ENCODE measurements at places on chromosomes 4 and X. TPM values are rescaled to one million over a fixed set of nuclear protein-coding genes. Genes with fewer than 3 reads are reported as not detected.

GRCh38 chrX:7586126-7586525 is 256.8 kb upstream of the VCX start:
- no peak for DNase-seq

DNA sequence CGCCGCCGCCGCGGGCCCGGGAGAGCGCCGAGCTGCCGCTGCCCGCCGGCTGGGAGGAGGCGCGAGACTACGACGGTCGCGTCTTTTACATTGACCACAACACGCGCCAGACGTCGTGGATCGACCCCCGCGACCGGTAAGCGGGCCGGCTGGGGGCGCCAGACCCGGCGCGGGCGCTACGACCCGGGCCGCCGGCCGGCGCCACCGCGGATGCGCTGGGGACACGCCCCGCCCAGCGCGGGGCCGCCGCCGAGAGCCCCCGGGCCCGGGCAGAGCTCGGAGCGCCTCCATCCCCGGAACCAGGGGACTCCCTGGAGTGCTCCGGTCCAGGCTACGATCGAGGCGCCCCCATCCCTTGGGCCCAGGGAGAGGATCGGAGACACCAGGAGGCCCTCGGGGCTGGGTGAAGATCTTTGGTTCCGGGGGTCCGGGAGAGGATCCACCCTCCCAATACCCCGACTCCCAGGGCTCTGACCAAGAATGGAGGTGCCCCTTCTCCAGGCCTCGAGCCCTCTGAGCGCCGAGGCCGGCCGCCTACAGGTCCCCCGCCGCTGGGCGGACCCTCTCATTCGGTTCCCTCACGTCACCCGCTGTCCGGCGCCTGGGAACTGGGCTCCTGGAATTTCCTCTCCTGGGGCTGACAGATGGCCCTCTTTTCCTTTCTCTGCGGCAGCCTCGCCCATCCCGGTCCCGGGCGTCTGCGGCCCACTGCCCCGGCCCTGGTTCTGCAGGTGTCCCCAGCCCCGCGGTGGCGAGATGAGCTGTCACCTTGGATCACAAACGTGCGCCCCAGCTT is 48.8 kb downstream of the CLDN34 start:
- DNase-seq, result no peak

Gene KIF4A
- total RNA-seq, result 3.4 TPM

DNA sequence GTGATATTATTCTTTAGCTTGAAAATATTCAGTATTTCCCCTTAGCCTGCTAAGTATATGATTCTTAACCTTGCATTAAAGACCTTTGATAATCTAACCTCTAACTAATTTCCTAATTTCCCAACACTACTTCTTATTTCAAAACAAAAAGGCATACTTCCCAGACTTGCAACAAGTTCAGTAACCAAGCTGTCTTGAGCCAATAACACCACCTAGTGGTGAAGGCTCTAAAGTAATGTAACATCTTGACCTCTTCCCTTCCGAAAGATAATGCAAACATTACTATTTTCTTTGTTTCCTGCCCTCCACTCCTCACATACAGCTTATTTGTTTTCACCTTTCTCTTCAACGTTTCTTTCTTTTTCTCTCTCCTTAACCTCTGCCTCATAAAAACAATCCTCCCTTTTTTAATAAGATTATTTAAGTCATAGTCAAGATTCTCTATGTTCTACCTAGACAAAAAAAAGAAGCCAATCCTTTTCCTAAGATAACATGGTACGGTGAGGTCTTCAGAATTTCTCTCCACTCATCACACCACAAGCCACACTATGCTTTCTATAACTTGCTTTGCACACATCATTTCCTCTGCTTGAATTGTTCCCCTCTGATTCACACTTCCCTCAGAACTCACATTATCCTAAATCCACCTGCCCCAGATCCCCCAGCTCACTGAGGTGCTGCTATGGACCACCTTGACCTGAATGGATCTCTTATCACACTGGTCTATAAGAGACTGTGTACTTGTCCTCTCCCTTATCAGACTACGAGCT is 3.5 kb downstream of the FAT1 start:
- no peak for DNase-seq

DNA sequence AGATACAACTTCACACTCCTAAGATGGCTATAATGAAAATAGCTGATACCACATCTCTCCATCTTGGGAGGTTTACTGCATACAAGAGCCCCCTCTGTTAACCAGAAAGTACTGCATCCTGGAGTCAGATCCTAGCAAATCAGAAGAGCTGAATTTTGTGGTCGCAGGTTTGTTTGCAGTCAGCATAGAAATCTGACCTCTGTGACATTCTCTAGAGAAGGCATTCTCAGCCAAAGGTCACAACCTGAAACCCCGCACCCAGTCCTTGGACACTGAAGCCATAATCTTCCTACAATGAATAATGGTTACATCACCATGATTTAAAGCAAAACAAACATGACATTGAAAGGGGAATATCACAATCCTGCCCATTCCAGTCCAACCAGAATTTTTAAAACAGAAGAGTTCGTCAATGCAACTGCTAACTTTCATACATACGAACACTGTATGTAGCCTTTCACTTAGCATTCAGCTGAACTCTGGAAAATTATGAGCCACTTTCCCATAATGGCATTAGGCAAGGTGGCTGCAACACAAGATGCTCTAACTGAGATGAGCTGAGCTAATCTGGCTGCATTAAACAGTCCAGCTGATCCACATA is 17.6 kb downstream of the HS6ST2 start:
- no peak for DNase-seq

Gene SMIM43
- not detected for total RNA-seq

- no peak for DNase-seq
These were observed 146.1 kb downstream of the CBR4 start for GRCh38 chr4:168863719-168864647.

Gene SOWAHB
- total RNA-seq, result 23.3 TPM

- no peak for DNase-seq
These were observed 74.5 kb downstream of the UCHL1 start for GRCh38 chr4:41331224-41331623.

- DNase-seq, result no peak
These were observed 13.2 kb upstream of the S100P start for GRCh38 chr4:6680372-6681034.

Gene ITIH6
- total RNA-seq, result not detected

DNA sequence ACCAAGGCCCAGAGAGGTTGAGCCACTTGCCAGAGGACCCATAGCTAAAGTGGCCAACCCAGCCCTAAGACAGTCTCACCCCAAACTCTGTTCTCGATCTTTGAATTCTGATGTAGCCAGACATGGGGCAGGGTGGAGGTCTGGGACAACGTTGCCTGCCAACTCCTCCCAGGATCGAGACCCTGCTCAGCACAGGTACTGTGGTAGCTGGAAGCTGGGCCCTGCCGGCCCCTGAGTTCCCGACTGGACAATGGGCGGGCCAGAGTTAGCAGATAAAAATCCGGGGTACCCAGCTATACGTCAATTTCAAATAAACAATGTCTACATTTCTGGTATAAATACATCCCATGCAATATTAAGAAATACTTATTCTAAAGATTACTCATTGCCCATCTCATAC is 35.3 kb downstream of the ADRA2C start:
- DNase-seq, result no peak

Gene USP26
- total RNA-seq, result not detected

GRCh38 chr4:48290146-48290772 is 20.6 kb upstream of the TEC start:
- no peak for DNase-seq

- DNase-seq, result no peak
These were observed 155.2 kb upstream of the SPIN4 start for GRCh38 chrX:63506320-63506719.

DNA sequence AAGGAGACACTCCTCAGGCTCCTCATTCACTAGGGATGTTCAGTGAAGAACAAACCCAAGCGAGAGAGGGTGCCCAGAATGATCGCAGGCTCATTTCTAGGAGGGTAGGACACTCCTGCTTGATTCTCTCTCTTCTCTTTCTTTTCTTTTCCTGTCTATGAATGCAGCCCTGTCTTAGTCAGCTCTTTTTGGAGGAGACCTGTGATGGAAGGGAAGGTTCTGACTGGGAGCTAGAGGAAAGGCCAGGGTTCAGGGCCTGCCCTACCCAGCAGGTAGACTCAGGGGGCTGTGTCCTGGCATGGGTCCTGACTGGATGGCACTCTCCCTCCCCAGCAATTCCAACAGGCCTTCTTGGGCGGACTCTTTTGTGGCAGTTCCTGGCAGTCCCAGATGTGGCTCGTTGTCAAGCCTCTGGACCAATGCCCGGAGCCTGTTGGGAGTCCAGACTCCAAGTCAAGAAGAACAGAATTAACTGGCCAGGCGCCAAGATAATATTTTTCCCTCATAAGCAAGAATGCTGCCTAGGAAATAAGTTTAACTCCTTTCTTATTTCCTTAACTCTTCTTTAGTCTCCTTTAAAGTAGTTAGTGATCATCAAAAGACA is 139.4 kb upstream of the SCML1 start:
- DNase-seq, result no peak

DNA sequence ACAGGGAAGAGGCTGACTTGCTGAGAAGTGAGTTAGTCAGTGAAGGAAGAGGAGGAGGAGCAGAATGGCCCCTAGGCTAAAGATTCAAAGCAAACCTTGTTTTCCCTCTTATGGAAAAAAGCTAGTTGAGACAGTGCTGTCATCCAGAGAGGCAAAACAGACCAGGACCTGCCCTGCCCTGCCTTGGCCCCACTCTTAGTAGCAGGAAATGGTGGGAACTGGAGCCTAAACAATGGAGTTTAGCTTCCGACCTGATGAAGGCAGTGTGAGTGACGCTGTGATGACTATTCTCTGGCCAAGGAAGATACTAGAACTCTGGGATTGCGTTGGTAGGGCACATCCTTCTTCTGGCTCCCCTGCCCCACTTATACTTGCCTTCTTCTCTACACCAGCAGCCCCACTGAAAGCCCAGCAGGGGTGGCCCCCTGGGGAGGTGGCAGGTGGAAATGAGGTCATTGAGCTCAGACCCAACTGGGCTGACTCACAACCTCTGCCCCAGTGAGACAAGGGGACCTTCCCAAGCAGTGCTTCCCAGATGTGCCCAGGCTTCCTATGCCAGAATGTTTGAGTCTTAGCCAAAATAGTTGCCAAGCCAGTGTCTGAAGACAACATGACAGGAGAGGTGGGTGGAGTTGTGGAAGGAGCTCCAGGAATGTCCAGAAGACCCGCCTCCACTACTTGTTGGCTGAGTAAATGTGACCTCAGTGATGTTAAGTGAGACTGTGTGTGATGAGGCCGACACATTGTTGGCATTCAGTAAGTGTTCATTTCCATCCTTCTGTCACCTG is 38.8 kb downstream of the MSN start:
- DNase-seq, result no peak

GRCh38 chrX:110741213-110741796 is 54.3 kb downstream of the CHRDL1 start:
- DNase-seq, result peak; percentile 35

Gene TRPC3
- total RNA-seq, result not detected

DNA sequence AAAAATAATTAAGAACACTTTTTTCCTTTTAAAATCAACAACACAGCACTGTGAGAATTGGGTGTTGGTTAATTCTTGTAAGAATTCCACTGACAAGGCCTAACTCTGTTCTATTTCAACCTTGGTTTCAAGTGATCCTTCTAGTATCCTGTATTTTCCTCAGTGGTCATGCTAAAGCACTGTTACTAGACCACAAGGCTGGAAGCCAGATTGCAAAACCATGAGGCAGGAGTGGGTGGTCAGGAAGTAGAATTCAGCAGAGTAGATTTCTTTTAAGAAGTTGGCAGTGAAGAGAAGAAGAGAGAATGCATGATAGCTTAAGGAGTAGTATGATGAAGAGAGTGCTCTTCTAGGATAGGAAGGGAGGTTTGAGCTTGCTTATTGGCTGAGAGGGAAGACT is 71.6 kb upstream of the LEF1 start:
- no peak for DNase-seq

Gene CT55
- not detected for total RNA-seq

DNA sequence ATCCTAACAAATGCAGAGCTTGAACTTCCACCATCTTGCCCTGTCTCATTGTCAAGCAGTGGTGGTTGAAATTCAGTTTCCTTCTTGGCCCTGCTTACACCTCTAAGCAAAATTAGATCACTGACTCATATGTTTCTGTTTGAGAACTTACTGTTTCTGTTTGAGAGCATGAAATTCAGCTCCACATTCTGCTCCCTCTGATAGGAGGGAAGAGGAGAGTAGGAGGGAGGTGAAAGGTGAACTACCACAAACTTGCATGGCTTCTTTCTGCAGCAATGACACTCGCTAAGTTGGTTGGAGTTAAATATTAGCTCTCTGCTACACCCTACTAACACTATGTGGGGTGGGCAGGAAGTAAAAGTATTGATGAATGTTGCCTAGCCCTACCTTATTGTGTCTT is 117.8 kb upstream of the EDA2R start:
- no peak for DNase-seq

DNA sequence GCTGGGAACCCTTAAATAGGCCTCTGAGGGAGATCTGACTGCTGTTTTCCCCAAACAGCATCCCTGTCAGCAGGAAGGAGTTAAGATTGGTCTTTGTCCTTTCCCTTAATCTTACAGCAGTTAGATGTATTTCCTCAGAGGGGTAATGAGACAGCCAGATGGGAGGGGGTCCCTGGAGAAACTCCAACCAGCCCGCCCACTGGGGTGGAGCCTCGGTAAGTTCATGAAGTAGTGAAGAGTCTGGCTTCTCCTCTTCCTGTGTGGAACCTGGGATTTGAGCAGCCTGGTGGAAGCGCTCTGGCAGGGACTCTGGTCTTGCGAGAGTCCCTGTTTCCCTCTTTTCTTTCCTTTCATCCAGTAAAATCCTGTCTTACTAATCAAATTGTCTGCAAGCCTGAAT is 330.0 kb downstream of the TLL1 start:
- no peak for DNase-seq

DNA sequence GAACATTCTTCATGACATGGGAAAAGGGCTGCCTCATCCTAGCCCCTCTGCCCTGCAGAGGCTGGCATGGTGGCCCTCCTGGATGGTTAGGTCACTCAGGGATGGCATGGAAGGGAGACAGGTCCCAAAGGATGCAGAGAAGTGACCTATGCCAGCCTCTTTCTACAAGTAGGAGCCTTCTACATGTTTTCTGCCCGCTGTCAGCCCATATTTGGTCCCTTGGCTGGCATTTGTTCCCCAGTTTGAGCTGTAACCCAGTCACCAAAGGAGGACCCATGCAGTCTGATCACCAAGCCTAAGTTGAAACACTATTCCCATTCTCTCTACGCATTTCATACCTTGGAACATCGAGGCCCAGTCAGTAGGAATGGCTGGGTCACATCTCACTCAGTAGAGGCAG is 95.4 kb downstream of the PJA1 start:
- DNase-seq, result no peak

- DNase-seq, result no peak
These were observed 360.0 kb downstream of the CHIC1 start for GRCh38 chrX:73922856-73923455.

Gene XAGE1A
- not detected for total RNA-seq

DNA sequence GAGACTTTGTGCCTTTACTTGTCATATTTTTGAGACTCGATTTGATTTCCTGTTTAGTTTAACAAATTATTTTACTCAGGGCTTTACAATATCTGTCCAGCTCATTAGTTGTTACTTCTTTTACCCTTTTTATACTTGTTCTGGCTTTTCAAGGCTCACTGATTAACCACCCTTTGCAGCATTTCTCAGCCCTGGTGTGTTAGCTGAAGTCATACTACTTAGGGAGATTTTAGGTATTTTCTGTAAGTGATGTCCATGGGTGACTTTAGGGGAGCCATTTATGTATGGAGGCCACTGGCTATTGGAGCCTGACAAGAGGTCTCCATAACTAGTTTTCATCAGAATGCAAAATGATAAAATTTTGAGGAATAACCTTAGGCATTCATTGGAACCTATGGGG is 147.2 kb downstream of the RPA4 start:
- DNase-seq, result no peak

- DNase-seq, result no peak
These were observed 156.1 kb downstream of the GPAT3 start for GRCh38 chr4:83692028-83692427.

Gene MAGEA1
- not detected for total RNA-seq
